EL (cell line): ENCODE measurements at places on chromosomes 6 and 20.
A peak's percentile ranks its signal among the peaks of the same experiment; 100 is the strongest.

DNA sequence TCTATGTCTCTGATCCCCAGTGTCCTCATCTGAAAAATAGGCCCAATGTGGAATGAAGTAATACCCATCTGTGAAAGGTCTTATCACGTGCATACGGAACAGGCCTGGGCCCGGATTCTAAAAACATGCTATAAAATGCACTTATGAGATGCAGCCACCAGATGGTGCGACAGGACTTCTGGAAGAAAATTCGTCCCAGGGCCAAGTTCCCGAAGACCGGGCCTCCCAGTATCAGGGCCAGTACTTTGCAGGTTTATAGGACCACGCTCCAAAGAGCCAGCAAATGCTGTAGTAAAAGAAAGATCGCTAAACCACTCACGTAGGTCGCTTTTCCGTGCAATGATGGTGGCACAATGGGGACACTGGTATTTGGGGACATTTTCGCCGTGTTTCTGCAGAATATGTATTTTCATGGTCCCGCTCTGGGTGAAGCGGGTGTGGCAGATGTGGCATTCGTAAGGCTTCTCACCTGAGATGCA lies 10.6 kb downstream of the CTCFL start:
- DNase-seq = peak; percentile 62

GRCh38 chr20:58438970-58439808 lies 50.2 kb downstream of the VAPB start:
- no peak for DNase-seq

GRCh38 chr20:3740615-3741301 lies 8.3 kb downstream of the HSPA12B start:
- no peak for DNase-seq

DNA sequence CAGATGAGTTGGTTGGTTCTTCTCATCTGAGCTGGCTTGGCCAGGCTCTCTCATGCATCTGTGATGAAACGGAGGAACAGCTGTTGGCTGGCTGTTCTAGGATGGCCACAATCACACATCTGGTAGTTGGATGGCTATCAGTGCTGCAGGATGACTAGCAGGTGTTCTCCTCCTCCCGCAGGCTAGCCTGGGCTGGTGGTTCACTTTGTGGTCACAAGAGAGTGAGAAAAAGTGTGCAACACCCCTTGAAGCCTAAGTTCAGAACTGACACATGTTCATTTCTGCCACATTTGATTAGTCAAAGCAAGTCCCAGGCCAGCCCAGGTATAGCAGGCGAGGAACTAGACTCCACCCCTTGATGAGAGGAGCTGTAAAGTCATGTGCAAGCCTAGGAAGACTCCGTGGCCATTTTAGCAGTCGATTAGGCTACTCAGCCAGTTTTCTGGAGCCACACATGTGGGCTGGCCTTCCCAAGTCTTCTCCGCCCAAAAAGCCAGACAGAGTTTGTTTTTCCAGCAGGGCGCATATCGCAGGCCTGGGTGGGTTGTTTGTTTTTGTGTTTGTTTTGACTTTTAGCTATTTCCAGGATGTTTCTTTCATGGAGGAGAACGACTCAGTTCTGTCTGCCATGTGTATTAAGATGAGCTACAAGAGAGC lies 120.8 kb downstream of the ISM1 start:
- no peak for DNase-seq

GRCh38 chr6:43070028-43070632 lies 6.0 kb upstream of the PTK7 start:
- DNase-seq = peak; percentile 71

GRCh38 chr6:96620851-96621250 lies 57.9 kb downstream of the FHL5 start:
- no peak for DNase-seq
